Stimulated activated CD4-positive, alpha-beta T cell treated with anti-CD3 and anti-CD28 coated beads, TNF-alpha, amount 100 ng/mL, for 1 hour (primary cell): ENCODE measurements at places on chromosomes 11 and 22.

DNA sequence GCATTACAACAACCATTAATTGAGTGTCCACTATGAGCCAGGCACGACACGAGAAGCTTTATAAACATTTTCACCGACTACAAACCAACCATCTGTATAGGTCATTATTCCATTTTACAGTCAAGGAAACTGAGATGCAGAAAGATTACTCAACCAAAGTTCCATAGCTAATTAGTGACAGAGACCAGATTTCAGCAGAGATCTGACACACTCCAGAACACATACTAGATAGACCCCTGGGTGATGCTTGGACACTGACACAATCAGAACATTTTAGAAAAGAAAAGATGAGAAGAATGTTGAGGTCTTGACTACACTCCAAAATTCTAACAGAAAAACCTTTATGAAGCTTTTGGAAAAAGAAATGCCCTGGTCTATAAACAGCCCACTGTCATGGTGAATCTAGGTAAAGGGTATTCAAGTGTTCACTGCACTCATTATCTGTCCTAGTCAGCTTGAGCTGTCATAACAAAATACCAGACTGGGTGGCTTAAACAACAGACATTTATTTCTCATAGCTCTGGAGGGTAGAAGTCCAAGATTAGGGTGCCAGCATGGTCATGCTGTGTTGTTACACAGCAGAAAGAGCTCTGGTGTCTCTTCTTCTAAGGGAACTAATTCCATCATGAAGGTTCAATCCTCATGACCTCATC, 89.0 kb downstream of the RELT start:
- DNase-seq = no peak

DNA sequence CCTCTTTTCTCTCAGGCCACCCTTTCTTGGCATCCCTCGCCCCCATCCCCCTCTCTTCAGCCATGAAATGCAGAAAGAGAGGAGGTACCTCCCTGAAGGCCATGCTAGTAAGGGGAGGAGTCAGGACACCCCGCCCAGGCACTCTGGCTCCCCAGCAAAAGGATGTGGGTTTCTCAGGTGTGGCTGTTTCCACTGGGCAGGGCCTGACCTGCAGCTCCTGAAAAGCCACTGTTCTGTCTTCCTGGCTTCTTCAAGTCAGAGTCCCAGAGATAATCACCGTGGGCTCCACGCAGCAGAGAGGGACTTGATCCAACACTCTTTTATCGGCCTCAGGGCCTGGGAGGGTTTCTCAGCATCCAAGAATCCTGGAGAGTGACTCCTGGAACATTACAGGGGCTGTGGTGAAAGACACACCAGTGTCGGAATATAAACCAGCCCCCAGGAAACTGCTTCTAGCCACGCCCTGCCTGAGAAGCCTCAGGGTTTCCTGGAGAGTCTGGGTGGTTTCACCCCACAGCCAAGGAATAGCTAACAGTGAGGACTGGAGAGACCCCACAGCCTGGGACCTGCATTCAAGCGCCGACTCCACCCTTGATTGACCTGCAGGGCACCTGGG, 45.7 kb upstream of the TSPAN18 start:
- DNase-seq = peak; percentile 12

GRCh38 chr11:128687321-128687720, 6.6 kb upstream of the FLI1 start:
- no peak for DNase-seq

DNA sequence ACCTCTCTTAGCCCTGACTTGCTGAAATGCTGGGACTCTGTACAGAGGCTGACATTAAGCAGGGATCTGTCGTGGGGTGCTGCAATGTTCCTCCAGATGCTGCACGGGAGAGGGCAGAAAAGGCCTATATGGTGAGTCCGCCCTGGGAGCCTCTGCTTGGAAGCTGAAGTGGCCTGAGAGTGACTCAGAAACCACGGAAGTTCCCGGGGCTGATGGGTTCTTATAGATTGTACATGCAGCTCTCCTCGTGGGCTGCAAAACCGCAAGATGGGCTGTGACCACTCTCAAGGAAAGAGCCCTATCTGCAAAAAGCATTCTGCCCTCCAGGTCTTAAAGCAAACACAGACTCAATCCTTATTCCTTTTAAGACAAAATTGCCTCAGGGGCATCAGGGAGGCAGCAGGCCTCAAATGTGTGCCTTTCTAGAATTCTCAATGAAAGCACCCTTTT, 5.8 kb upstream of the SLC43A3 start:
- DNase-seq = no peak

DNA sequence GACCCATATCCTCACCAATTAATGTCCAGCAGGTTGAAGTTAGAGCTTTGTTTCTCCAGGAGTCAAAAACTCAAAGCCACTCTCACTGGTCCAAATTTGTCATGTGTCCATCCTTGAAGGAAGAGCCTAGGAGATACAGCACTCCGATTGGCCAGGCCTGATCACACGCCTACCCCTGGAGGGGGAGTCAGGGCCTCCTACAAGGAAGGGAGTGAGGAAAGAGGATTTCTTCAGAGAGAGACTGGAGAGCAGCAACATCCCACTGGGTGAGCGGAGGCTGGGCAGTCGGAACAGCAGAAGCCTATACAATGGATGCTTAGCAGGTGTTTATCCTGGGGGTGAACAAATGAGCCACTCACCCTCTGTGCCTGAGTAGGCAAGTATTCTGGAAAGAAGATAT, 113.9 kb downstream of the TRIM29 start:
- DNase-seq = no peak
